ENCODE measurements at places on chromosomes 5 and 9.
A peak's percentile ranks its signal among the peaks of the same experiment; 100 is the strongest.

DNA sequence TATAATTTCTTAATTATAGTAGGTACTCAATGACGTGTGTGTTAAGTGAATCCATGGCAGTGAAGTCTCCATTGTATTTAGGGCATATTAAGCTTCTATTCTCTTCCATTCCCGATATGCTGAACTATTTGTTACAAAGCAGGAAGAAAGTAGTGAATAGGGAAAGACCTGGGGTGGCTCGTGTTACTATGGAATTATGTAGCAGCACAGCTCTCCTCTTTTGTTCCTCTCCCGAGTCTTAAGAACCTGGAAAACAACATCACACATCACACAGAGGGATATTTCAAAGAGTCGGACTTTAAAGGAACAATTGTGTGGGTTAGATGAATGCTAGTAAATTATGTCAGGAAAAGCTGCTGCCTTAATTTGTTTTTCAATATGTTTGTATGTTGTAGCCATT lies 131.8 kb downstream of the PCSK5 start:
- DNase-seq = no peak

GRCh38 chr5:174693697-174694385 lies 30.5 kb upstream of the MSX2 start:
- DNase-seq = no peak

GRCh38 chr5:125117566-125117965 lies 371.1 kb upstream of the ZNF608 start:
- no peak for DNase-seq

- no peak for DNase-seq
Observed at GRCh38 chr9:112325127-112325526, 8.3 kb downstream of the PTBP3 start.

GRCh38 chr5:142540922-142541422 lies 144.9 kb downstream of the FGF1 start:
- DNase-seq = no peak

GRCh38 chr5:87081511-87082372 lies 185.9 kb upstream of the RASA1 start:
- peak; percentile 31 for DNase-seq

All from CD4-positive, alpha-beta T cell treated with Interferon alpha-2 for 1 hour (primary cell).